ENCODE measurements at places on chromosomes 13 and 19.

DNA sequence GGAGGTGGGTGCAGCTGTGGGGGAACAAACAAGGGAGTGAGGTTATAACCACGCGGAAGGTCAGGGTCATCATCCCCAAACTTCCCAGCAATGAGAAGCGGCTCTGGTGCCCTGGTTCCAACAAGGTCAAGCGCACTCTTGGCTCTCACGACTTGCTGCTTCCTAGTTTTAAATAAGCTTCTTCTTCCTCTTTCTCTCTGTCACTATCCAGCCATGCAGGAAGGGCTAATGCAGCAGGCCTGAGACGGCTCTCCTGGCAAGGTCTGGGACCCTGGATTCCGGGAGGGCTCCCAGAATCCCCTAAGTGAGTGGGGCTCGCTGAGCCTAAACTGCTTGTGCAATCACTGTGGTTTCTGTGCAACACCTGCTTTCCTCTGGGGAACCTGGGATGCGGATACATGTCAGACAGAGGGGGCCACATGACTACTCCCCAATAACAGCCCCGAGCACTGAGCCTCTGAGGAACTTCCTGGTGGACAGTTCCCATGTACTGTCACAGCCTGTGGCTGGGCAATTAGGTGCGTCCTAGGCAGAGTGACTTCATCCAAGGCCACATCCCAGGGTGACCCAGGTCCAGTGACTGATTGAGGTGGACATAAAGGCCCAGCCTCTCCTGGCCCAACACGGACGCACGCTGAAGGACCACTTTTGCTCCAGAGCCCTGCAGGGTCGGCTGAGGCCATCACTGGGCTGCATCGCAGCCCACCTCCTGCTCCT, 24.2 kb downstream of the VRK3 start:
- no peak for DNase-seq

DNA sequence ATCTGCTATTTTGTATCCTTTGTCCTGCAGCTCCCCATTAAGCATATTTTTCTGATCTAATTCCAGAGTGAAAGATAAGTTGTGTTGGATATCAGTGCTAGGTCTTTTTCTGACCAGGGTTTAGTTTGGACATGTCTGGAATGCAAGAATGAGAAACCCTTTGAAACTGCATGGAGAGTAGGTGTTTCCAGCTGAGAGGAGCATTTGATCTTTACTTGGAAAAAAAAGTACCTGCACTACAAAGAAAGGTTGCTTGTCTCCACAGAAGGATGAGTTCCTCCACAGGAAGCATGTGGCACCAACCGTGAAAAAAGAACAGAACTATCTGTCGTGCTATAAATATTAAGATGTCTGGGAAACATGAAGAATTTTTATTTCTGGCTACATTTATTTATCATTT, 36.6 kb upstream of the MED4 start:
- DNase-seq, result no peak

DNA sequence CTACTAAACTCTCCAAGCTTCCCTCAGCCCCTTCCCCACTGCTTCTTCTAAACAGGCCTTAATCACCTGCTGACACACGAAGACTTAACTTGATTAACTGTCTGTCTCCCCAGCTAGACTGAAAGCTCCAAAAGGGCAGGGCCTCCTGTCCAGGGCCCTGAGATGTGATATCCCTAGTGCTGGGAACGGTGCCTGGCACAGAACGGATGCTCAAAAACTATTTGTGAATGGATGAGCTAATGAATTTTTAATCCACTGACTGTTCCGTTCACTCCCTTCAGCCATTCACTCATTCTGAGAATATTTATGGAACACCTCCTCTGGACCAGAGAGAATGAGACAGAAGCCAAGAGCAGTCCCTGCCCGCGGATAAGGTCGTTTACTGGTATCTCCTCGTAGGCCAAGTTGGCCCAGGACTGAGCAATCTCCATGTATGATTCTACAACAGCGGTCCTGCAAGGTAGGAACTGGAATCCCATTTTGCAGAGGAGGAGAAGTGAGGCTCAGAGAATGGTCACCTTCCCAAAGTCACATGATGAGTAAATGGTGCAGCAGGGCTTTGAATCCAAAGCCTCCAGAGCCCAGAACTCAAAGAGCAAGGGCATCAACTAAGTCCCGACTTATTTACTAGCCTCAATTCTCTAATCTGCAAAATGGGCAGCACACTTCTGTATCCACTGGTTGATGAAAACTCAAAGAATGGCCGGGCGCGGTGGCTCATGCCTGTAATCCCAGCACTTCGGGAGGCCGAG, 3.4 kb downstream of the DMWD start:
- DNase-seq, result no peak

DNA sequence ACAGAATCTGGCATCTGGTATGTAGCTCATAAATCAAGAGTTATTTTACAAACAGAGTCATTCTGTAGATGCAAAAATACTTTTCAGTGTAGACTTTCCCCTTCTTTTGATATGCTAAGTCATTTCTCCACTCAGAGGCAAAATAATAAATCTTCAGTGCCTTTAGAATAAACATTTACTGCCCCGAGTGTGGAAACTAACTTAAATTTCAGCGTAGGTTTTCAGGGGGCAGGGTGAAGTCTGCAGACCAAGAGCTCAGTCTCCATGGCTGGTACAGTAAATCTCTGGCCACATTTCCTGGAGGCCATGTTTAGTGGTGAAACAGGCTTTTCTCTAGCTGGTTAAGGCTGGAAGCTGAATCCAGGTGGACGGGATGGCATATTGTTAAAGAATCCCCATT, 13.1 kb upstream of the ADPRHL1 start:
- DNase-seq, result no peak

DNA sequence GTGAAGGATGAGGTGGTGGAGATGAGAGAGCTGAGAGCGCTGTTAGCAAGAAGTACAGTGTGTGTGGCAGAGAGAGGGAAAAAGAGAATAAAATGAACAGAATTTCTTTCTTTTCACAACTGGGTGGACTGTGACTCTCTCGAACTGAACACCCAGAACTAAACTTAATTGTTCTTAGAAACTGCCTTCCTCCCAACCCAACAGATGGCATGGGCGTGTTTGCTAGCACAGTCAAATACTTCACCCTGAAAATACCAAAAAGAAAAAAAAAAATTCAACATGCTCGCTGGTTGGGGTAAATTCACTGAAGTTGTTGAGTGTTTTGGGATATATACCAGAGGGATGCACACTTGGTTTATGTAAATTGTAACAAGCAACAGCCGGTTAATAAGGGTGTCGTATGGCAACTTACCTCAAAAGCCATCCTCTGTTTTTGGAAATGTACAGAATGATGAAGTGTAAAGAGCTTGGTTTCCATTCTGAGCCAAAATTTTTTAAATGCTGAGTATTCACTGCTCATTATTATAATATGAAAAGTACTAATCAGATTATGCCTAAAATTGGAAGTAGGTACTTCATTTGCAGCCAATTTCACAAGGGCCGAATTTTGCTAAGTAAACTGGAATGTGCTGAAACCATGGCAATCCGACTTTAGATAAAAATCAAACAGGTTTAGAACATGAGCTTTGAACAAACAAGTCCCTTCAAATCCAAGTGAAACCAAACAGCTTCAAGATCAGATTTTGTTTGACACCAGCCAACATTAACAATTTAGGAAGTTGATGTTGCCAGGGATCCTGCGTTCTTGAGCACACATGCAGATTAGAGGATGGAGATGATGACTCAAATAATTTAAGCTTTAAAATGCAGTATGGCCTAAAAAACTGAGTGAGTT, 115.8 kb downstream of the ZIC5 start:
- no peak for DNase-seq

- no peak for DNase-seq
Measured at GRCh38 chr13:53873558-53873957, 844.9 kb downstream of the OLFM4 start.

DNA sequence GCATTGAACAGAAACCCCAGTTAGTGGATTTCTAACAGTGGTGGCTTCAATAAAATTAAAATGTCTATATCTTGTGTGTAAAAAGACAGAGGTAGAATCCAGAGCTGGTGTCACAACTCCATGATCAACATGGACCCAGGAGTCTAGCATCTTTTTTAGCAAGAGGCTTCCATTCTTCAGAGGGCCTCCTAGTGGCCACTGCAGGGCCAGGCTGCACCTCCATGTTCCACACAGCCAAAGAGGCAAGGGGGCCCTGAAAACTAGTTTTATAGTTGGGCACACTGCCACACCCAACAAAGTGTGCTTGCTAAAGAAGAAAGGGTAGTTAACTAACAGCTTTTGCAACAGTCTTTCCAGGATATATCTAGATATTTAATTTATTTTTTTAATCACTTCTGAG, 12.9 kb downstream of the N4BP2L1 start:
- DNase-seq, result peak; percentile 59

DNA sequence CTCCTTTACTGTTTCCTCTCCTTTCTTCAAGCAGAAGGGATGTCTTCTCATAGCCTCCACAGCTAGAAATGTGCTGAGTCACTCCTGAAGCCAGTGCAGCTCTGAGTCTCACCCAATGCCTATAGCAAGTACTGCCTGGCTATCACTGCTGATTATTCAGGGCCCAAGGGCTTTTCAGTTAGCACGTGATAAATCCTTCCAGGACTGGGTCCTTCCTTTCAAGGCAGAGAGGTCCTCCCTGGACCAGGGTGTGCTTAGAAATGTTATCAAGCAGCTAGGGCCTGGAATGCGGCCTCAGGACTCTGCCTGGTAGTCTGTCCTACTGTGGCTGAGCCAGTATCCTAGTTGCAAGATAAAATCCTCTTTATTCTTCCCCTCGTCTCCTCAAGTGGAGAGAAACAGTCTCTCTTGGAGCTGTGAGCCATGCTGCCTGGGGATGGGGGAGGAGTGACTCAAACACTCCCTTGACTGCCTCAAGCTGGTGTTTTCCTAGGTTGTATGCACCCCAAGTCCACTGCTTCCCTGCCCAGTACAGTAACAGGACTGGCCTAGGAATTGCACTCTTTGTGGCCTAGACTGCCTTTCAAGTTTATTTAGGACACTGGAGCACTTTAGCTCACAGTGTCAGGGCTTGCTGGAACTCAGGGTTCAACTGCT, 198.7 kb upstream of the SERP2 start:
- DNase-seq, result peak; percentile 62

DNA sequence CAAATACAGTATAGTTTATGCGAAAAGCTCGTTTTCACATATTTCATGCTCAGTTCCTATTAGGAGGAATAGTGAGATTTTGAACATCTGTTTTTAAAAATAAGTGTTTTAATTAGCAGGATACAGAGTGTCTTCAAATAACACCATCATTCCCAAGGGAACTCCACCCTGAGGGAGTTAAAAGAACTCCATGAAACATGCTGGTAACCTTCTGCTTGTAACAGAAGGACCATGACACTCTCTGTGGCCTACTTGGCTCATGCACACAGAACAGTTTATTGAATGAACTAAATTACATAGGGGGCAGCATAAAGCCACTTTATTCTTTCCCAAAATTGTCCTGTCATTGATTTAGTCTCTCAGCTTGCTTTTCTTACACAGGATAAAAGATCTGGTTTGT, 809.5 kb upstream of the SLITRK6 start:
- DNase-seq, result no peak

- DNase-seq, result no peak
Measured at GRCh38 chr19:17323300-17323963, 11.2 kb downstream of the ANO8 start.

- peak; percentile 81 for DNase-seq
Measured at GRCh38 chr13:114167426-114167825, 11.6 kb upstream of the CFAP97D2 start.

DNA sequence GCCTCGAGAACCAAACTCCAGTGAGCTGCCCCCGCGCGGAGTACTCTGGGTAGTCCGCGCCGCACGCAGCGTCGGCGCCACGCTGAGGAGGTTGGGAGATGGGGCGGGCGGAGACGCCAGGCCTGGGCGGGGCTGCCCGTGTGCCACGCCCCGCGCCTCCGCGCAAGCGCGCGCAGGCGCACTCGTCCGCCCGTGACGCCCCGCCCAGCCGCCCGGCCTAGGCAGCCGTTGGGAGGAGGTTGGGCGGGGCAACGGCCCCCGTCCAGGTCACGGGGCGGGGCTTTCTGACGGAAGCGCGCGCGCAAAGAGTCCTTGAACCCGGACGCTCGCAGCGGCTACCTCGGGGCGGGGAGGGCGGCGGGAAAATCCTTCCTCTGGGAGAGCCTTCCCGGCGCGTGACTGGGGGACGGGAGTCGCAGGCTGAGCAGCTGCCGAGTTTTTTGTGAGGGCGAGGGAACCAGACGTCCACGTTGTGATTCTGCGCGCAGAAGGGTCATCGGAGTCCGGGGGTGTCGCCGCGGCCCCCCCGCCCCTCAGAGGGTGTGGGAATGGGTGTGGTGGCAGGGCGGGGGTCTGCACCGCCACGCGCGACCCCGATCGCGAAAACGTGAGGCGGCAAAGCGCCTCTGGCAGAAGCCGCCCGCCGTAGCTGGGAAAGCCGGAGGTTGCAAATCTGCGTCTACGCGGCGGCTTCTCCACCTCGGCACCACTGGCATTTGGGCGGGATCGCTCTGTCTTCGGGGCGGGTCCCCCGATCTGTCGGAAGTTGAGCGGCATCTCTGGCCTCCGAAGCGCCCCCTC, at the start of gene MED26:
Gene MED26 (minus strand): TSS at position 22 of the 801 bp plus-strand sequence. CDS start 261 bp downstream, outside the sequence.
- DNase-seq, result peak; percentile 91

DNA sequence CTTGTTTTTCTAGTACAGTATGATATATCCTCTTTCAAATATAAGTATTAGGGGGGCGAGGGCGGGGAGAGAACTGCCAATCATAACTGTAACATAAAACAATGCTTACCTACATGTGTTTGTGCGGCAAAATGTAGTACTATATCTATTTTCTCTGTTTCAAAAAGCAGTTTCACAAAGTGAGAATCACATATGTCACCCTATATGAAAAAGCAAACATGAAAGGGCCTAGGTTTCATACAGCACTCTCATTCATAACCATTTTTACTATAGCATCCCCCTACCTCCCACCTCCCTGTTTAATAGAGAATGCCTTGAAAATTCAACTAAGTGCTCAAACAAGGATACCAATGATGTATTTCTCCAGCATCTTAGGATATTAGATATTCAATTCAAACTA, 5.2 kb downstream of the TGDS start:
- DNase-seq, result no peak

Data from common myeloid progenitor, CD34-positive (primary cell).